ENCODE measurements at places on chromosomes 16 and 17. TPM values are rescaled to one million over a fixed set of nuclear protein-coding genes. Genes with fewer than 3 reads are reported as not detected.

Gene MPP3
- 5.0 TPM for total RNA-seq

DNA sequence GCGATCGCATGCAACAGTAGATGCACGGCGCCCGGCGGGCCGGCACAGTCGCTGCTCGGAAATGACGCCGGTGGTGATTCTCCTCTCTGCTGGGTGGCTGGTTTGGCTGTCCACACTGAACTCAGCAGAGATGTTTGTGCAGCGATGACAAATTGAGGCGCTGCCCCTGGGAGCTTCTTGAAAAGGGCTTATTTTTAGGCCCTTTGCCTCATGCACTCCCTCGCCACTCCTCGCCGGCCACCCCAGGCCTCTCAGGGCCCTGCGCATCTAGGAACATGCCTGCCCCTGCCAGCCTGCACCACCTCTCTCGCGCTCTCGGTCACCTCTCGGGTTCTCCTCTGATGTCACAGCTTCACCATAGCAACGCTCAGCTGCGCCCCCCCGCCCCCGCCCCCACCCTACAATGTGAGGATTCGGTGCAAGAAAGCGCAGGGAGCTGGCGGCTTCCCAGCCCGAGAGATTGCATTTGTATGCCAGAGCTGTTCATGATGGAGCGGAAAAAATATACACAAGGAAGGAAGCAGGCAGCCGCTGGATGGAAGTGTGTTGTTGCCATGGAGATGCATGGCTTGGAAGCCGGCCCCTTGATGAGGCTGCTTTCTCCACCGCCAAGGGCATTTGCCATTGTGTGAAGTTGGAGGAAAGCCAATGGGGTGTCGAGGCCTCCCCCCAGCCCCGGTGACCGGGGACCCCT is 81.3 kb upstream of the PLCG2 start:
- no peak for DNase-seq

Gene TEKT1
- not detected for total RNA-seq

Gene MTSS2
- 91.4 TPM for total RNA-seq

- DNase-seq = no peak
These were observed 2.5 kb upstream of the AKAP10 start for GRCh38 chr17:19979917-19980770.

Gene ZNF689
- total RNA-seq = 14.2 TPM

Gene UNC45B
- not detected for total RNA-seq

- DNase-seq = no peak
These were observed 57.7 kb upstream of the ACSF3 start for GRCh38 chr16:89035669-89036570.

Gene PRAC1
- total RNA-seq = not detected

Gene SLFN14
- not detected for total RNA-seq

DNA sequence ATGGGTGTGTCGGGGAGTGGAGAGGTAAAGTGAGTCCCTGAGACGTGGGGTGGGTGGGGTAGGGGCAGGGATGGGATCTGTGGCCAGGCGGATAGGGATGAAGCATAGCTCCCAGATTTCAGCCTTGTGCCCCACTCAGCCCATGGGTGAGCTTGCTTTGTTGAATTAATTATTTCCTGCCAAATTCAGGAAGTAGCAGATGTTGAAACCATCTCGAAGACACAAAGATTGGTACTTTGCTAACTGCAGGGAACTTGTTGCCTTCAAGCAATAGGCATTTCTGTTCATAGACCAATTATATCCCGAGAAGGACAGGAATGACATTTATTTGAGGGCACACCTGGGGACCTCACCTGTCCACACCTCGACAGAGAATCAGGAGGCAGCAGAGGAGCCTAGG is 11.0 kb upstream of the C16orf74 start:
- no peak for DNase-seq

- no peak for DNase-seq
These were observed 9.3 kb downstream of the CHD9NB start for GRCh38 chr16:53043428-53043831.

DNA sequence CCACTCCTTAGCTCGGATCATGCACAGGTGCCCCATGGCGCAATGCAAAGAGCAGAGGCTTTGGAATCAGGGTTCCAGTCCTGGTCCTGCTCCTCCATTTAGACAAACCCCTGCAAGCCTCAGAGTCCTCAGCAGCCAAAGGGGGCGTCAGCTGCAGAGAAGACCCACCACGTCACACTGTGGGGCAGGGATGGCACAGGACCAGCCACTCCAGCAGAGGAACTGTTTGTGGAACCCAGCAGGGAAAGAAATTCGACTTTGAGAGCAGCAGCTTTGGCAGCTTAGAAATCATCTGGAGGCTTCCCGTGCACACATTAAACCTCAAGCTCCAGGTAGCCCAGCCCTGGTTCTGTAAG is 25.2 kb downstream of the C17orf100 start:
- DNase-seq = no peak

- no peak for DNase-seq
These were observed 9.4 kb downstream of the GGA2 start for GRCh38 chr16:23500862-23501225.

All from esophagus muscularis mucosa (tissue), 4 donors.